ENCODE measurements at places on chromosomes 16 and 17.

DNA sequence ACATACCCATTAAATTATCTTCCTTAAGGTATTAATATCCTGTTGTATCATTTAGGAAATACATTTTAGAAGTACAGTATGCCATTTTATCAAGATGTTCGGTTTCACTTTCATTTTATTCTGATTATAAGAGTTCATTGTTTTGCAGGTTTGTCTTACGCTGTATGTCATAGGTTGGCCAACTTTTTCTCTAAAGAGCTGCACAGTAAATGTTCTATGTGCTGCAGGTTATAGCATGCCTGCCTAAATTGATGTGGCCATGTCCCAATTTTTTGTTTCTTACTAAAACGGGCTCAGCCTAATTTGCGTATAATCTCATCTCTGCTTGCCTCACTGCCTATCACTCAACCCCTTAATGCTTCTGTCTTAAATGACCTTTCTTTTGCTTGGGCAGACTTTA, 126.4 kb downstream of the USP22 start:
- no peak for DNase-seq

GRCh38 chr16:23258919-23259237, 43.2 kb upstream of the SCNN1B start:
- no peak for DNase-seq

- DNase-seq = peak; percentile 18
Measured at GRCh38 chr16:29675811-29676643, 3.0 kb upstream of the QPRT start.

- DNase-seq = no peak
Measured at GRCh38 chr16:89482150-89482816, 8.1 kb downstream of the ANKRD11 start.
